ENCODE measurements at places on chromosomes 16 and 17. TPM values are rescaled to one million over a fixed set of nuclear protein-coding genes. Genes with fewer than 3 reads are reported as not detected.
A peak's percentile ranks its signal among the peaks of the same experiment; 100 is the strongest.

GRCh38 chr16:17590711-17591654, 120.2 kb upstream of the XYLT1 start:
- H3K4me3 ChIP-seq = no peak overlapping the region
- no peaks in the 10 kb centered on the region for H3K36me3 ChIP-seq
- peaks cover 10% of the 10 kb centered on the region for H3K27me3 ChIP-seq
- H3K27ac ChIP-seq = peak overlapping the region; percentile 71
- H3K4me1 ChIP-seq = peaks cover 10% of the 10 kb centered on the region

DNA sequence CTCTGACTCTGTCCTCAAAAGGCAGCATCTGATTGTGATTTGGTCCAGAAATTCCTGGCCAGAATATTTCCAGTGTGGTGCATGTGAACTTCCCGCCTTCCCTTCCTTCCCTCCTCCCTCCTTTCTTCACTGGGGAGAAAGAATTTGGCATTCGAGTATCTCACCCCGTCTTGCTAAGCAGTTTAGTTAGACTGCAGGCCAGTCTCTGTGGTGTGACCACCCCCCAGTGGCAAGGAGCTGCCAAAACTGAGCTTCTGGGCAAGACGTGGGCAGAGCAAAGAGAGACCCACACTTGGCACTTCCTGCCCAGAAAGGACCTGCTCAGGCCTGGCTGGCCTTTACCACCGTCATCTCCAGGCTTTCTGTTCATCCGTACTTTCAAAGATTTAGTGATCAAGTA, 36.4 kb downstream of the SNX20 start:
- H3K27ac ChIP-seq = no peak overlapping the region
- no peaks in the 10 kb centered on the region for H3K4me1 ChIP-seq
- H3K27me3 ChIP-seq = peaks cover 2% of the 10 kb centered on the region
- DNase-seq = peak; percentile 42
- no peaks in the 10 kb centered on the region for H3K36me3 ChIP-seq

The CIBAR2 gene
- not detected for total RNA-seq

- no peak overlapping the region for H3K4me3 ChIP-seq
- H3K27me3 ChIP-seq = no peaks in the 10 kb centered on the region
- peaks cover 2% of the 10 kb centered on the region for H3K4me1 ChIP-seq
- peaks cover 79% of the 10 kb centered on the region for H3K36me3 ChIP-seq
Measured at GRCh38 chr16:28834349-28834748, 11.6 kb downstream of the ATXN2L start.

GRCh38 chr17:1898872-1899271, 69.1 kb downstream of the RPA1 start:
- peaks cover 2% of the 10 kb centered on the region for H3K4me1 ChIP-seq
- DNase-seq = no peak
- H3K27ac ChIP-seq = no peak overlapping the region
- peaks cover 49% of the 10 kb centered on the region for H3K36me3 ChIP-seq

GRCh38 chr17:69067274-69068047, 6.7 kb upstream of the ABCA9 start:
- peaks cover 7% of the 10 kb centered on the region for H3K36me3 ChIP-seq
- no peak for DNase-seq
- no peak overlapping the region for H3K27ac ChIP-seq
- H3K4me1 ChIP-seq = peaks cover 33% of the 10 kb centered on the region
- H3K4me3 ChIP-seq = no peak overlapping the region

The PIMREG gene
- total RNA-seq = 17.1 TPM

- H3K36me3 ChIP-seq = no peaks in the 10 kb centered on the region
- no peak overlapping the region for H3K27ac ChIP-seq
- H3K27me3 ChIP-seq = peaks cover 24% of the 10 kb centered on the region
- no peak for DNase-seq
- no peaks in the 10 kb centered on the region for H3K4me1 ChIP-seq
Measured at GRCh38 chr17:5757314-5757907, 173.1 kb upstream of the NLRP1 start.

GRCh38 chr17:42676424-42677011, at the start of gene PLEKHH3:
Gene PLEKHH3 (minus strand): TSS chr17:42676994. CDS start chr17:42676563, 431 bp downstream.
- DNase-seq = no peak
- no peaks in the 10 kb centered on the region for H3K36me3 ChIP-seq
- H3K27ac ChIP-seq = peak within 1 kb of the TSS; percentile 80
- H3K4me1 ChIP-seq = peaks cover 53% of the 10 kb centered on the region
- H3K27me3 ChIP-seq = peaks cover 43% of the 10 kb centered on the region

DNA sequence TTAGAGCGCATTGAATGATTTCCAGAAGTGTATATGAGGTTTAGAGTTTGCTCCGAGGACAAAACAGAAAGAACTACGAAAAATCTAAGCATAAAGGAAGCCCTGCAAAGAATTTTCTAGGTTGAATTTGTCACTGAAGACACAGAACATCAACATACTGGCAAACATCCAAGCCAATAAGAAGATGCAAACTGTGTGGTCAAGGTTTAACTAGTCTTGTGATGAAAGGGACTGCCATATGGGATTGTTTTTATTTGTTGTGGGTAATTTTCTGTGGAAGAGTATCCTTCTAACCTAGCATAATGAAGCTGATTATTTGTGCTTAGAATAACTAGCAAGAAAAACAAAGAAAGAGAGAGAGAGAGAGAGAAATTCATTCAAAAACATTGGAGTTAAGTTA, 492.0 kb upstream of the ERCC4 start:
- no peaks in the 10 kb centered on the region for H3K36me3 ChIP-seq
- no peak overlapping the region for H3K27ac ChIP-seq
- H3K27me3 ChIP-seq = no peaks in the 10 kb centered on the region
- H3K4me1 ChIP-seq = no peaks in the 10 kb centered on the region

DNA sequence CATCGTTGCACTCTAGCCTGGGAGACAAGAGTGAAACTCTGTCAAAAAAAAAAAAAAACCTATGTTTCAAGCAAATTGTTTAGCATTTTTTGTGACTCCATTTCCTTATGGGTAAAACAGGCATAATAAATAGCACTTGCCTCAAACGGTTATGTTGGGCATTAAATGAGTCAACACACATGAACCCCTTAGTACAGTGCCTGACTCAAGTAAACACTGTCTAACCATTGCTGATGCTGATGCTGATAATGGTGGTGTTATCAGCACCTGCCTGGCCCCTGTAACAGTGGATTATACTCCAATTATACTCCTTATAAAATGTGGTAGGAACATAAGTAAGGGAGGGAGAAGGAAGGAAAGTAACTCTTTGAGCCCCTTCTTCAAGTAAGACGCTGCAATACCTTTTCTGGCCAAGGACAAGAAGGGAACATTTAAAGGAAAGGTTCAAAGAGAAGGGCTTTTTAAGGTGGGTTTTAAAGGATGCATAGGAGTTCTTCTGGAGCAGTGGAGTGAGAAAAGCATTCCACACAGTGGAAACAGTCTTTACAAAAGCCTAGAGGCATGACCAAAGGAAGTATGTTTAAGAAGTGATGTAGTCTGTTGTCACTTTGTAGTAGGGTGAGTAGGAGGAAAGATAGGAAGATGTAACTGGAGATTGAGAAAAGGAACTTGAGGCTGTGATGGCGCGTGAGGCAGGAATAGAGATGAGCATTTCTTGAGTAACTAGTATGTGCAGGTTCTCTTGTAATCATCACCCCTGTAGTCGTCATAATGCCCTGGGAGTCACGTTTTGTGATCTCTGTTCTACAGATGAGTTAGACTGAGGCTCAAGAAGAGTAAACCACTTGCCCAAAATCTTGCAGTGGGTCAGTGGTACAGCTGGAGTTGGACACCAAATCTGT, 4.3 kb downstream of the SCNN1B start:
- H3K4me3 ChIP-seq = no peak overlapping the region
- peaks cover 3% of the 10 kb centered on the region for H3K4me1 ChIP-seq
- no peaks in the 10 kb centered on the region for H3K36me3 ChIP-seq
- no peak for DNase-seq
- H3K27me3 ChIP-seq = peaks cover 23% of the 10 kb centered on the region

DNA sequence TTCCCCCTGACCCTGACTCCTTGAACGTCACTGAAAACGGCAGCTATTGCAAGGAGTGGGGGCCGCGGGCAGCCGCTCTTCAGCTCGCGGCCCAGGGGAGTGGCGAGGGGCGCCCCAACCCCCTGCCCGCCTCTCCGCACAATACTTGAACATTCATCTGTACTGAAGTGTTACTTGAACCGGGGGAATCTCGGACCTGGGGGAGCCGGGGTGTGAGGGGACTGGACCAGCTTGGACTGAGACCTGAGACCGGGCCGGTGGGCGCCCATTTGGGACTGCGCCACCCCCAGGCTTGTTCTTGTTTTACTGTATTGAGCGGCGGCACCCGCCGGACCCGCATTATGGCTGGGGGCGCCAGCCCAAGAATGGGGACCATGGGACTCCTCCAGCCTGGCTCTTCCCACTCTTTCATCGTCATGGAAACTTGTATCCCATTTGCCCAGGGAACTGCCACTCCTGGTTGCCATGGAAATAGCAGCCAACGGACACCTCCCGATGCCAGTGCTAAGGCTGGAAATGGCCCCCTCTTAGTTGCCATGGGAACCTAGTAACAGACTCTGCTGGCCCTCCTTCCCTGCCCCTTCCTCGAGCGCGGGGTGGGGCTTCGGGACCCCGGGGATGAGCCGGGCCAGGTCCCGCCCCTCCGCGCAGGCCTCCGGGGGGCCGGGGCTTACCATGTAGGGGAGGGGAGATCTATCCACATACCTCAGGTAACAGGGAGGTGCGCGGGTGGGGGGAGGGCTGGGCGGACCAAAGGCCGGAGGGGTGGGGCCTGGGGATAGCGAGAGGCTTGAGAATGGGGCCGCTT, 805 bp upstream of the ORAI3 start:
- H3K4me1 ChIP-seq = peaks cover 24% of the 10 kb centered on the region
- H3K36me3 ChIP-seq = peaks cover 24% of the 10 kb centered on the region
- no peak for DNase-seq

GRCh38 chr16:68851601-68852000, 8.3 kb downstream of the TANGO6 start:
- no peak overlapping the region for H3K4me3 ChIP-seq
- DNase-seq = no peak
- H3K4me1 ChIP-seq = peaks cover 14% of the 10 kb centered on the region
- H3K27me3 ChIP-seq = no peaks in the 10 kb centered on the region
- no peak overlapping the region for H3K27ac ChIP-seq
- peaks cover 6% of the 10 kb centered on the region for H3K36me3 ChIP-seq

GRCh38 chr16:53745753-53746266, 41.9 kb downstream of the FTO start:
- H3K36me3 ChIP-seq = no peaks in the 10 kb centered on the region
- no peaks in the 10 kb centered on the region for H3K27me3 ChIP-seq
- H3K4me1 ChIP-seq = peaks cover 16% of the 10 kb centered on the region
- no peak overlapping the region for H3K27ac ChIP-seq
- DNase-seq = no peak

The ASGR1 gene
- 1.3 TPM for total RNA-seq

The CACNG3 gene
- not detected for total RNA-seq

The SLC5A11 gene
- total RNA-seq = not detected

The CFAP119 gene
- total RNA-seq = 4.8 TPM

The ASPA gene
- not detected for total RNA-seq

The INCA1 gene
- 0.29 TPM for total RNA-seq

DNA sequence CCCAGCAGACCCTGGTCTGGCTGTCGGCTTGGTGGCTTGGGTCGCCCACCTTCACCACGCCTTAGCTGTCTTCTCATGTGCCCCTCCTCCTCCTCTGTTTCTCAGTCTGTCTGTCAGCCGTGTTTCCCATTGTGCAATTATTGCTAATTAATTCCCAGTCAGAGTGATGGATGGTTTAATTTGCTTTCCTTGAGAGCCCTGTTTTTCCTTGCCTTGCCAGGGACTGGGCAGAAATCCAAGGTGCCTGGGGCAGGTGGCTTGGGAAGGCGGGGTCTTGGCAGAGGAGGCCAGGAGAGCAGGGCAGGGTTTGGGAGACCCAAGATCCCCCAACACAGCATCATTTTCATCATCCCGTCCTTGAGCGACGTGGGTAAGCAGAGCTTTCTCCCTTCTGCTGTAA, 21.3 kb downstream of the NECAB2 start:
- H3K4me1 ChIP-seq = peaks cover 4% of the 10 kb centered on the region
- DNase-seq = no peak
- H3K36me3 ChIP-seq = peaks cover 2% of the 10 kb centered on the region
- peaks cover 33% of the 10 kb centered on the region for H3K27me3 ChIP-seq
- H3K27ac ChIP-seq = no peak overlapping the region

Data from activated CD8-positive, alpha-beta T cell treated with anti-CD3 and anti-CD28 coated beads, Interleukin-2, amount 10 ng/mL, durations not matched to agents 7 days and 5 days (primary cell).